T-helper 9 cell (primary cell): ENCODE measurements at places on chromosomes 7 and 10.
A peak's percentile ranks its signal among the peaks of the same experiment; 100 is the strongest.

GRCh38 chr10:95663496-95663895 lies 7.0 kb upstream of the ALDH18A1 start:
- DNase-seq: no peak

- peak; percentile 1 for DNase-seq
Measured at GRCh38 chr7:93147363-93147762, 822 bp downstream of the SAMD9L start.

DNA sequence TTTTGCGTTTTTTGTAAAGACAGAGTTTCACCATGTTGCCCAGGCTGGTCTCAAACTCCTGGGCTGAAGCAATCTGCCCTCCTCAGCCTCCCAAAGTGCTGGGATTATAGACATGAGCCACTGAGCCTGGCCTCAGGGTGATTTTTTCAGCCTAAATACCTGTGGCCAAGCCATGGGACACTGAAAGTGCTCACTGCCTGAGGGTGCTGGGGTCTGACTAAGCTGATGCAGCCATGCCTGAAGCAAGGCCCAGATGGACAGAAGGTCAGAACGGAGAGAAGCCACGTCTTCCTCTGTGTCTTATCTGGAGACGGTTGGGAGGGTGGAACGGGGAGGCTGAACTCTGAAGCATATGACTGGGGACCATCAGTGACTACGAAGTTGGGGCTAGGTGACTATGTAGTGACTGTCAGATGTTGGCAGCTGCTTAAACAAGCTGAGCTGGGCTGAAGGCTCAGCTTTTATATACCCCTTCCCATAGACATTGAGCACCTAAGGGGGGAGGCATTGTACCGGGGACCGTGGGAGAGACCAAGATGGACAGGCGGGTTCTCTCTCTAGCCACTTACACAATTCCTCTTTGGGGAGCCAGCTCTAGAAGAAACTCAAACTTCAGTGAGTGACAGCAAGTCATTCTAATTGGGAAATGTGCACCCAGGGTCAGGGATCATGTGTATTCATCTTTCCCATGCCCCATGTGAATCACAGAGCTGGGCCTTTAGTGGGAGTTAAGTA lies 73.3 kb upstream of the HABP2 start:
- DNase-seq: no peak

DNA sequence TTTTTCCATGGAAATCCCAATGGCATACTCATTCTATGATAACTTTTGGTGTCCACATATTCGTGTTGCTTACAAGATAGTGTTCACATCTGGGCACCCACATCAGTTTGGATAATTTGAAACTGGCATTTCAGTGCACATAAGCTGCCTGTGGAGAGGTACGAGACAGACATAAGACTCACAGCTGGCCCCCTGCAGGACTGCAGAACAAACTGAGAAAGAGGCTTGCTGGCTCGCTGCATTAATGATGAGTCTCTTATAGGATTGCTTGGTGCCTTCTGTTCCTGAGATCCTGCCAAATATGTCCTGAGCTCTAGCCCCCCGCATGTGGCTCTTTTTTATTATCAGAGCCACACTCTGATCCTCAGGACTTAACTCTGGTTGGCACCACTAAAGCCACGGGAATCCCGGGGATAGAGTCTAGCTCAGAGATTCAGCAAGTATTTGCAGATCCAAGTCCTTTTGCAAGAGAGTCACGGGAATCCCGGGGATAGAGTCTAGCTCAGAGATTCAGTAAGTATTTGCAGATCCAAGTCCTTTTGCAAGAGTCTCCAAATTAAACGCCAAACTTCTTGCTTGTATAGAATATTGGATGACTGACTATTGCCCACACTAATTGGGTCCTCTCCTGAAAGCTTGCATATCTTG lies 34.0 kb upstream of the JCAD start:
- DNase-seq: no peak

- DNase-seq: no peak
Measured at GRCh38 chr7:27661811-27662489, 733 bp downstream of the HIBADH start.

DNA sequence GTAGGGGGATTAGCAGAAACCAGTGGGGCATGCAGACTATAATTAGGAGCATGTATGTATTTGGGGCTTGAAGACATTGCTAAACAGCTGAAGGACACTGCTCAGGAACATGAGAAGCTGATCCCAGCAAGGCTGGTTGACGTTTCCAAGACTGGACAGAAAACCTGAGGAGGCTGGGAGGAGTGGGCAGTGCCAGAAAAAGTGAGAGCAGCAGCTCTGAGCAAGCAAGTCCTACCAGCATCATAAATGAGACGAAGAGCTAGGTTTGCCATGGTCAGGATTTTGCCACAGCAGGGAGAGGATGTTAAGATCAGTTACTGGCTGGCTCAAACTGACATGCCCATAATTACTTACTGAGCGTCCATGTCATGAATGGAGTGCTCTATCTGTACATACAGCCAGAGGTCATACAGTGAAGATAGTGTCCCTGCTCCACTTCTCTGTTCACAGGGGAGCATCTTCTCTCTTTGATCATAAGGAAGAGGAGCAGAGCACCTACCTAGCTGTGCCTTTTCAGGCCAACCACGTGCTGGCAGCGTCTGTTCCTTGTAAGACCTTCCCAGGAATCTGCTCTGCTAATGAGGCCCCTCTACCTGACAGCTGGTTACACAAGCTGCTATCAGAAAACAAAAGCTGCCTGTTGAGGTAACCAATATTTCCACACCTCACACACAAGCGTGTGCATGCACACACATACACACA lies 44.7 kb downstream of the PDE1C start:
- no peak for DNase-seq

DNA sequence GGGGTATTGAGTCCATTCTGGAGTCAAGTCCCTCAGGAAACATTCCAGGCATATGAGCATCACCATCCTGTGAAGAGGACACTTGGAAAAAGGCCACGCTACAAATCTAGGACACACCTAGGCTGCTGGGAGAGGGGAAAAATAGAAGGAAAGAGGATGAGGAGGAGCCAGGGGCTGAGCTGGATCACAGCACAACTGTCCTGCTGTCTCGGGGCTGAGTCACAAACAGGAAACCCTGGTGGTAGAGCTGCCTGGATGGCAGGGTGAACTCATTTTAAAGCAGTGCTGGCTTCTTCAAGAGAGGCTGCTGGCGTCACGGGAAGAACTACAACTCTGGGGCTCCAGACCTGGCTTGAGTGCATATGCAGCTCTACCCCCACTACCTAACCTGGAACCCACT lies 151.5 kb downstream of the RNF216 start:
- peak; percentile 12 for DNase-seq

DNA sequence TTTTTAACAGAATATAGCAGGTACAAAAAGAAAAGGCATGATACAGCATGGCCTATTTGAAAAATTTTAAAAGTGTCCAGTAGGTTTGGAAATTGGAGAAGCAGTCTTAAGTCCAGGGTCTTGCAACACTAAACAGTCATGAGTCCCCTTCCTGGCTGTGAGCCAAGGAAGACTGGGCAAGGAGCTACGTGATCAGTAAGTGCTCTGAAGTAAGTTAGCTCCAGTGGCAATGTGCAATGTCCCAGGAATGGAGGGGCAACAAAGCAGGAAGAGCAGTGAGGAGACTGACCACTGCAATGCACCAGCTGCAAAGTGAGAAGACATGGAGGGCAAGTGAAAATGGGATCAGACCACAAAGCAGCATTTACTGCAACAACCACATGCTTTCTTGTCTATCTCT lies 72.9 kb upstream of the GRID1 start:
- DNase-seq: no peak

DNA sequence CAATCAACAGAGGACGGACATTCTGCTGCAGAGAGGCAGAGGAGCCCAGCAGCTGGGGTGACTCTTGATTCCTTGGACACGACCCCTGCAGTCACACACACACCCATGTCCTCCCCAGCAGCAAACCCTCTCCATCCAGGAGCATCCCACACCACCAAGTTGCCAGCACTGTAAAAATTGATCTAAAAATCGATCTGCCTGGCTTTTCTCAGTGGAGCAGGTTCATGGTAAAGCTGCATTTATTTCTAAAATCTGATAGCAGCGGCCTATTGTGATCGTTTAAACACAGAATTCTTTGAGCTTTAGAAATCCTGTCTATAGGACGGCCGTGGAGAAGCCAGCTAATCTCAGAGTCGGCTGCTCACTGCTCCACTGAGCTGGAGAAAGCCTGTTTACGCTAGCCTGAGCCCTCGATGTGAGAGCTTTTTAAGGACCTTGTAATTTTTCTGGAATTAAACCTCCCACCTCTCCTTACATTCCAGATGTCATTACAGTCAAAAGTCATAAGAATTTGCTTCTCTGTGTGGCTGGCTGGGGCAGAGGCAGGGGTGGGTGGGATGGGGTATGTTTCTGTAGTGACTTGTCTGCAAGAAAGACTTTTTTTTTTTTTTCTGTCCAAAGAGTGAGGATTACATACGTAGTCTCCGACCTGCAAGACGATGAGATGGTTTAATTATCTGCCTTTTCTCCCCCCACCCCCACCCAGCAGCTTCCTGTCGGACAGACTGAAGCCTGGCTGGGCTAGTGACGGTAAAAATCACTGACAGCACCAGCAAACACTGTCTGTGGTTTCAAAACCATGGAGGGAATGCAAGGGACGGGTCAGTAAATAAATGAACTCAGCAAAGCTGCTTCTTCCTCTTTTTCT lies 31.6 kb downstream of the TRIM8 start:
- no peak for DNase-seq

GRCh38 chr10:107425931-107426553 lies 261.5 kb upstream of the SORCS1 start:
- no peak for DNase-seq

GRCh38 chr7:36044101-36044892 lies 108.8 kb upstream of the EEPD1 start:
- DNase-seq: no peak

- DNase-seq: no peak
Measured at GRCh38 chr7:133674079-133674763, 421.3 kb downstream of the EXOC4 start.

DNA sequence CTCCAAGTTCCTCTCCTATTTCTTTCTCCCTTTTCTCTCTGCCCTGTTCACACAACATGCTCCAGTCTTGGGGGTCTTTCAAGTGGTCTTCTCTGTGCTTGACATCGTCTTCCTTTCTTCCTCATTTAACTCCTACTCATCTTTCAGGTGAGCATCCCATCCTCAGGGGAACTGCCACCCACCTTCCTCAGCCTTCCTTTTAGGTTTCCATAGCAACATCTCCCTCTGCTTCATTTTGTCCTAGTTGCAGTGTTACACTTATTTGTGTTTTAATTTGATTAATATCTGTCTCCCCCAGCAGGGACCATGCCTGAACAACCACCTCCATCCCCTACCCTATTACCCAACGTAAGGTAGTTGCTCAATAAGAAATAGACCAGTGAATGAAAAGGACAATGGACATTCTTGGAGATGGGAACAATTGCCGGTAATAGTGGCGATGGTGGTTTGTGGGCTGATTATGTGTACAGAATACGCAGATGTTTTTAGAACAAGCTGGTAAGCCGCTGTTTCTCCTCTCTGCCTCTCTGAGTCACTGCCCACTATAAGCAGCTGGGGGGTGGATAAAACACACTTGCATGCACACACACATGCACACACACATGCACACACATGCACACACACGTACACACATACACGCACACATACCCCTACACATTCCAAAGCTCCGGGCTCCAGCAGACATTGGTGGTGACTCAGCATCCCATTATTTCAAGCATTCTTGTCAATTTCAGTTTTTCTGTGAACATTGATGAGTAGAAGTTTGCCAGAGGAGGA lies 251.6 kb downstream of the GATA3 start:
- DNase-seq: no peak

GRCh38 chr10:72812753-72813430 lies 80.6 kb upstream of the OIT3 start:
- no peak for DNase-seq

- no peak for DNase-seq
Measured at GRCh38 chr10:52652431-52653262, 119.9 kb downstream of the MBL2 start.

DNA sequence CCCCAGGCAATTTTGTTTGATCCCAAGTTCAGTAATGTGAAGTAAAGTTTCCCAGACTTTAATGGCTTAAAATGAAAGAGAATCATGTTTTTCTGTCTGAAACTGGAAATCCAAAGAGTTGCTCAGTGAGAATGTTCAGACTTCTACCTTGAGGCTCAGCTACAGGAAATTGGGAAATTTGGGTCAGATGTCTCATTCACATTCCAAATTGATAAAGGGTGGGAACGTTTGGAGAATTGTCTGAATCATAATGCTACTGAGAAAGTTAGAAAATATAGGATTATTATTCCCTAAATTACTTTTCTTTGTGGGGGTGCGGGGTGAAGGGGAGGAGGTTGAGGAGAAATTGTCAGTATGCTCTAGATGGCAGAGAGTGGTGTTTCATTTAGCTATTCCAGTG lies 773.9 kb downstream of the LRMDA start:
- no peak for DNase-seq

DNA sequence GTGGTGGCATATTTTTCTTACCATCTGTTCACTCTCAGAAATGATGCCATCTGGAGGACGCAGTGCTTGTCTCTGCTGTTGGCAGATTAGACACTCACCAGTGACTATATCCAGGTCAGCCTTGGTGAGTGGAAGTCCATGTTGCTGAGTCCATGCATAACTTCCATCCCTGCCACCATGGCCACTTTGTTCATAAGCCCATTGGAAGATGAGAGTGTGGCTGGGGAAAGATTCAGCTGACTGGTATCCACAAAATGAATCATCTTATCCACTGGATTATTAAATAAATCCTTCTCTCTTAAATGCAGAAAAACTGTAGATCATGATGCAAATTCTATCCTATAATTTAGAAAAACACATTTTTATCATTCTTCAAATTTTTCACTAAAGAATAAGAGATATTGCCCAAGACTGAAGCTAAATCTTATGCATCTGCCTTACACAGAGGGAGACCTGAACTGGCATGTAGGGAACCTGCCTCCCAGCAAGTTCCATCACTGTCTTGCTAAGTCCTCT lies 726.9 kb downstream of the TNS3 start:
- DNase-seq: no peak

- DNase-seq: no peak
Measured at GRCh38 chr7:67618556-67619162, 622.0 kb downstream of the TYW1 start.

DNA sequence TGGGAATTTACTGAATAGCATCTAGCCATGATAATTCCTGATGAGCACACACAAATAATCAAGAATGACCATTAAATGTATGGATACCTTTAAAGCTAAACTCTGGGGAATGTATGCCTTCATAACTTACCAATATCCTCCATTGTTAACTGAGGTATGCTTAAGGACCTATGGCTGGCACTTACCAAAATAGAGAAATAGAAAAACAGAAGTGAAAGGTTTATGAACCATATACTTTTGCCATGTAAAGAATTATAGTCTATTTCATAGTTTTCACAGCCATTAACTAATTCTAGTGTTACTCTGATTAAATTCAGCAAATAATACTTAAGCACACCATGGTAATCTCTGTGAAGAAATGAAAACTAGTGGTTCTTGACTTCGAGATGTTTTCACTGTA lies 1360.6 kb upstream of the LRRTM3 start:
- no peak for DNase-seq

GRCh38 chr10:101478956-101479355 lies 109.1 kb downstream of the POLL start:
- no peak for DNase-seq
